CD4-positive, alpha-beta T cell treated with Interleukin-17A for 4 hours (primary cell): ENCODE measurements at places on chromosomes 12 and 14.

DNA sequence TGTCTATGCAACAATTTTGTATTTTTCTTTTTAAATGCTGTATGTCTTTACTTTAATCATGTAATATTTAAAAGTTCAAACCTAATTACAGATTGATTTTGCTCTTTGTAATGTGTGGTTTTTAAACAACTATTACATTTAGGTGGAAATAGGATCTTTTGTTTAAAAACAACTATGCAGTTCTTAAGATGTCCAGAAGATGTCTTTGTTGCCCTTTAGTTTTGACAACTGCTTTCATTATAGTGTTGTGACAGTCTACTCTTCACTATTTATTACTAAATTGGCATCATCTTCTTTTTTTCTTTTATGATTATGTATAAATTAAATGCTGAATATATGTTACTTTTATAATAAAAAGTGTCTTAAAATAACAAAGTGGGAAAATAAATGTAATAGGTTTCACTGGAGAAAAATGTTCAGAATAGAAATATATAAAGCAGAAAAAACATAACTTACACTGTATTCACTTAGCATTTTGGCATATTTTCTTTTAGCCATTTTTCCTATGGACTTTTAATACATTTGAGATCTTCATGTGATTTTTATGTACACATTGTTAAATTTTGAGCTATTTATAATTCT, 27.1 kb upstream of the PCNX4 start:
- DNase-seq: no peak

GRCh38 chr12:91778938-91779400, 366.7 kb downstream of the BTG1 start:
- peak; percentile 67 for DNase-seq

DNA sequence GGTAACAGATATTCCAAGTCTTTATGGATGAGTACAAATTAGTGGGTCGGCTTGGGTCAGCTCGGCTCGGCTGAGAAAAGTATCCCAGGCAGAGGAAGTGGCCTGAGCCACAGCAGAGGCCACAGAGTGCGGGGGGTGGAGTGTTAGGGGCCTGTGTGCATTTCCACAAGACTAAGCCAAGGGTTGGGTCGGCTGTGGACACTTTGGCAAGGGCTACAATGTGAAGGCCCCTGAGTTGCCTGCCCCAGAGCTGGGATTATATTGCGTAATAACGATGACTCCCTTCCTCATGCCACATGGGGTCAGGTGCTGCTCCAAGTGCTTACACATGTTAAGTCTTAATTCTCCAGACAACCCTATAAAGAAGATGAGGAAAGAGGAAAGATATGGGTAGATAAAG, 11.4 kb downstream of the EVL start:
- DNase-seq: no peak

DNA sequence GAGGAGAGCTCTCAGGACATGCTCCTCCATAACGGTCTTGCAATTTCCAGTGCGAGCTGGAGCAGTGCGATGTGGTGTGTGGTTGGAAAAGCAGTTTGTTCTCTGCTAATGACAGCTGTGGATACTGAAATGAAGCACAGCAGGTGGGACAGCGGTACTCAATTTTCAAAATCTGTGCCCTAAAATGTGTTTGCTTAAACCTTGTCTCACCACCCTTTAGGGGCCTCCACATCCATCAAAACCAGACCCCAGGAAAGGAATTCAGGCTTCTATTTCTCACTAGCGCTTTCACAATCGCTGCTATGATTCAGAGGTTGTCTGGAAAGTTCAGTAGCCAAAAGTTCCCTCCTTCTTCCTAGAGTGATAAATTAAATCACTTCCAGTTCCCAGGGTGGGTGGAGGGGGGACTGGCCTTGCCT, 440.8 kb downstream of the EGLN3 start:
- no peak for DNase-seq

DNA sequence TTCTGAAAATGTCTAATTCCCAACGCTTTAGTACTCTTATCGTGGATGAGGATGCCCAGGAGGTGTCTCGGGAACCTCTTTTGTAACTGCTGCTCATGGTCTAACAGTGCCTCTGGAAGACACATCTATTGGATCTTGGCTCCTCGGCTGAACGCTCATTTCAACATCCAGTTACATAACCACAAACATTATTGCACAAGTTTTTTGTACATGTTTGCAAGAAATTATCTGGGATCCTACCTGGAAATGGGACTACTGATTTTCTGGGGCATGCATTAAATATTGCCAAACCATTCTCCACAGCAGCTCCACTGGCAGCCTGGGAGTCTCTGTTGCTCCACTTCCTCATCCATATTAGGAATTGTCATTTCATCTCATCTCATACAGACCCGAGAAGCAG, 117.5 kb upstream of the EVL start:
- DNase-seq: no peak

DNA sequence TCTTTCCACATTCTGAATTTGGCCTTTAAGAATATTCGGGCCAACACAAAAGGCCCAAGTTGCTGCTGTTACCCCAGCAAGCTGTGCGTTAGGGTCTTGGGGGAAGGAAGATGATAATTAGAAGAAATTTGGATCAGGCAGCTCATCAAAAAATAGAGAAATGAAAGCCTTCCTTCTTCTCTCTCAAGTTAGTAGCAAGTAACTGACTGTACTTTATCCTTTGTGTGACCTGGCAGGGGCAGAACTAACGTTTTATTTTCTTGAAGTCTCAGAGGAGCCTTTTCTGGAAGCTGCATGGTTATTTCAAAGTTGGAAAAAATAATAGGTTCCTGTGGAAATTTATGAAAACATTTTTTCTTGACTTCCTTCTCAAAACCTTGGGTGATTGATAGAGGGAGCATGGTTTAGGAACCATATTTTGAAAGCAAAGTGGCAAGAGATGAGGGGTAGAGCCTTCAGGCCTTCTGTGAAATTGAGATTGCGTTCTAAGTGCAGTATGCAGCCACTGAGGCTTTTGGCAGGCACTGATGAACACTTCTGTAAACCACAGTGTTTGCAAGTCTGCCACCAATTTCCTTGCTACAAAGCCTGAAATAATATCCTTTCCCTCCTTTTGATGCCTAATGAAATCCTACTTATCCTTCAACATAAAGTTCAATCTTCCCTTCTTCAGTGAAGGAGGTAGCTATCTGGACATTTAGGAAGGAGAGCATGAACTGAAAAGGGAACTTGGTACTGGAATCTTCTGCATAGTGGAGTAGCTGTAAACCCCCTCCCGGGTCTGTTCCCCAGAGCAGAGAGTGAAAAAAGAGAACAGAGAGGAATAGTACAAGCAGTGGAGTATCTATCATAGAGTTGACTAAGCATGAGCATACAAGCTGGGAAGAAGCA, 123.2 kb downstream of the FGD4 start:
- no peak for DNase-seq

DNA sequence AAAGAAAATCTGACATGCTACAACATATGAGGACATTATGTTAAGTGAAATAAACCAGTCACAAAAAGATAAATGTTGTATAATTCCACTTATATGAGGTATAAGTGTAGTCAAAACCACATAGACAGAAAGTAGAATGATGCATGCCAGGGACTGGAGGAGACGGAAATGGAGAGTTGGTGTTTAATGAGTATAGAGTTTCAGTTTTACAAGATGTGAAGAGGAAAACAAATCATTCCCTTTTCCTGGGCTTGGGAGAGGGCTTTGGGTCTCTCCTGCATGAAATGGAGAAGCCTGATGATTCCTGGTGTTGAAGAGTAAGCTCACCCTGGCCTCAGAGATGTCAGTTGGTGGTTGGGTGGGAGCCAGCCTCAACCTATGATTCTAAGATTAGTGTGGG, 158.4 kb upstream of the PLXNC1 start:
- DNase-seq: no peak

- no peak for DNase-seq
These were observed 95.8 kb downstream of the C12orf42 start for GRCh38 chr12:103399986-103400385.

DNA sequence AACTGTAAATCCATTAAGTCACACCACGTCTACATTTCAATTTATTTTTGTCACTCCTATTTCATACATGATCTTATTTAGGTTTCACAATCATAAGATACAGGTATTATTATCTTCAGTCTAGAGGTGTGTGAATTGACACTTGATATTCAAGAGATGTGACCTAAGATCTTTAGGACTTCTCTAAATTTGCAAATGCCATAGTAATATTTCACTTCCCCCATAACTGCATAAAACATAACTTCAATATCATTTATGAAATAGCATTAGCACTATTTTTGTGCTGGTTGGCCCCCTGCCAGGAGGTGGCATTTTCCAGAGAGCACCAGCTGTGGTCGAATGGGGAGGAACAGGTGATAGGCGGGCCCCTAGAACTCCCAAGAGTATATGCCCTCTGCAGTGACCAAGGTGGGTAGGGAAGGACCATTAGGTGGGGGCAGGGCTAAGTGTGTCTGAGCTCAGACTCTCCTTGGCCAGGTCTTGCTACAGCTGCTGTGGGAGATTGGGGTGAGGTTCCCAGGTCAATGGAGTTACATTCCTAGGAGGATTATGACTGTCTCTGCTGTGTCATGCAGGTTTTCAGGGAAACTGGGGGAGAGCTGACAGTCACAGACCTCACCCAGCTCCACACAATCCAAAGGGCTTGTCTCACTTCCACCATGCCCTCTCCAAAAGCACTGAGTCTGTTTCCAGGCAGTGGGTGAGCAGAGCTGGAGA, 49.2 kb upstream of the ERGIC2 start:
- DNase-seq: no peak

DNA sequence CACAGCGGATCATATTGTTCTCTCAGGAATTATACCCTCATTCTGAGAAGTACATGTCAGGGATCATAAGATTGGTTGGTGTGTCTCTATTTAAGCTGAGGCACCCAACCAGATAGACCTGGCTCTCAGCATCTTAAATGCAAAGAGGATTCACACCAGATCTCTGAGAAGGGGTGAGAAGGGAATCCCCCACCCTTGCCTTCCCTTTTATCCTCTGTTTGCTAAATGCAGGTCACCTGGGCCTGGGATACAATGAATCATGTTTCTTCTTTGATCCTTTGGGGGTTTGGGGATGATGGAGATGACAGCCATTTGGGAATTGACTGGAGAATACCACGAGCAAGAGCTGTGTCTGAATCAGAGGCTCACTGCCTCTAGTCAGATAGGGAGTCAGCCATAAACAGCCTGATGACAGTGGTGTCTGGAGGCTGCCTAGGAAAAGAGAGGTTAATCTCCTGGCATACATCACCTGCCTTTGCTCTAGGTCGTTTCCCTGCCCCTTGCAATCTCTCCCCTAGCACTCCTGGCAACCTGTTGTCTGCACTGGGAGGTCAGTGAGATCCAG, 11.2 kb upstream of the PDE1B start:
- no peak for DNase-seq

- DNase-seq: no peak
These were observed 17.6 kb downstream of the BATF start for GRCh38 chr14:75539561-75540478.
